Right hindlimb (tissue), 1 donor: ENCODE measurements at places on chromosomes 3 and 15.
A peak's percentile ranks its signal among the peaks of the same experiment; 100 is the strongest.

GRCh38 chr3:123447416-123447748, 1.5 kb downstream of the ADCY5 start:
- DNase-seq = no peak

- DNase-seq = no peak
These were observed 1.3 kb downstream of the DGKG start for GRCh38 chr3:186360779-186361178.

- DNase-seq = peak; percentile 91
These were observed 118.4 kb upstream of the TMC3 start for GRCh38 chr15:81492331-81492968.

- DNase-seq = no peak
These were observed 5.1 kb upstream of the DNAH1 start for GRCh38 chr3:52310861-52311575.
